ENCODE measurements at places on chromosomes 4 and X.

DNA sequence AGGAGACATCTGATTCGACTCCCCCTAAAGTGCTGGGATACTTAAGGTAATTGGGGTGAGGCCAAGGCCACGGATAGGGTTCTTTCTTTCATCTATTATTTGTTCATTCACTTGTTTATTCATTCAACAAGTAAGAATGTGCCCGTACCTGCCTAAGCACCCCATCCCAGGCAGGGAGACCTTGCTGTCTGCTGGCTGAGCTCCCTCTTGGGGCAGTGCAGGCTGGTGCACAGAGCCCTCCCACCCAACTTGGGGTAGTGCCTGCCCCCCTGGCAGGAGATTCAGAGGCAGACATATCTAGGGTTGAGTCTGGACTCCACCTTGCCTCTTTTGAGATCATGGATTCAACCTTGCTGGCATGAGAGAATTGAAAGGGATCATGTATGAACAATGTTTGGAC is 95.7 kb downstream of the DRD5 start:
- no peak for DNase-seq

DNA sequence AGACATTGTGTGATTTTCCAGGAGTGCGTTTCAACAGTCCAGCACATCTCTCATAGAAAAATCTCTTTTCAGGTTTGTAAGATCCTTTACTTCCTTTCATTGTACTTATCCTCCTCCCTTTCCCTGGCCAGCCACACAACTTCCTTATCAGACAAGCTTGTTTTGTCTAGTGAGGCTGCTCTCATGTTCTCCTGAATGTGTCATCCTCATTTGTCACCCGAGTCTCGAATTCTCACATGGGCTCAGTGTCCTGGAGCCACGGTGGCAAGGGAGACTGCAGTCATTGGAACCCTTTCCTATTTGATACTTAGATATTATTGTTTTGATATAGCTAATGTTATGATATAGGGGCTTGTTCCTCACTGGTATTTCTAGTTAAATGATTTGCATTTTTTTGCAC is 16.9 kb downstream of the SYNPO2 start:
- DNase-seq: no peak

DNA sequence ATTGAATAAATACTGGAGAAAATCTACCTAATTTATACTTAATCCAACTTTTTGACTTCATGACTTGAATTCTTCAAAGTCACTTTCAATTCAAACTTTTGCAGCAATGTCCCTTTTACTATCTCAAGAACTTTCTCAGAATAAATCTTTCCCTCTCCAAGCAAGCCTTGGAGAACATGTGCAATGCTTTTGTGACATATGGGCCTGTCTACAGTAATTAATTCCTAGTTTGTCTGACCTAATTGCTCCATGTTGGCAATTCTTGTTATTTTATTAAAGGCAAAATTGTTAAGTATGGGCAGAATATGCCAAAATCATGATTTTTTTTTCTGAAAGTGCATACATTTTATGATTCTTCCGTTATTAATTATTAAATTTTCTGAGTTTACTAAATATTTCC is 1115.3 kb downstream of the PDHA2 start:
- DNase-seq: no peak

DNA sequence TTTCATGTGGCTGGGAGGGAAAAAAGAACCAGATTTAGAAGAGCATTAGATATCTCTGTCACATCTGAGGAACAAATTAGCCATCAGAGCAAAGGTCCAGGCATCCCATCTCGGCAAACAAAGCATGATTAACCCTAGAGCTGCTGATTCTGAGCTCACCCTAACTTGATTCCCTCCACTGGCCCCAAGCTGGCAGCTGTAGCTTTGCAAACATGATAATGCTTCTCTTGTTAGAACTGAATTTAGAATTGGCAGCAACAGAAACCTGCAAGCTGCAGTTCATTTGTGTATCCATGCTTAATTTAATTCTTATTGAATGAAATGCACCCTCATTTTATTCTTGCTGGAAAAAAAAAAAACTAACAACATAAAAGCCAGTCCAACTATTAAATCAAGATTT is 289.2 kb downstream of the IL1RAPL1 start:
- DNase-seq: no peak

GRCh38 chrX:133913658-133914388 is 71.6 kb downstream of the GPC3 start:
- no peak for DNase-seq

DNA sequence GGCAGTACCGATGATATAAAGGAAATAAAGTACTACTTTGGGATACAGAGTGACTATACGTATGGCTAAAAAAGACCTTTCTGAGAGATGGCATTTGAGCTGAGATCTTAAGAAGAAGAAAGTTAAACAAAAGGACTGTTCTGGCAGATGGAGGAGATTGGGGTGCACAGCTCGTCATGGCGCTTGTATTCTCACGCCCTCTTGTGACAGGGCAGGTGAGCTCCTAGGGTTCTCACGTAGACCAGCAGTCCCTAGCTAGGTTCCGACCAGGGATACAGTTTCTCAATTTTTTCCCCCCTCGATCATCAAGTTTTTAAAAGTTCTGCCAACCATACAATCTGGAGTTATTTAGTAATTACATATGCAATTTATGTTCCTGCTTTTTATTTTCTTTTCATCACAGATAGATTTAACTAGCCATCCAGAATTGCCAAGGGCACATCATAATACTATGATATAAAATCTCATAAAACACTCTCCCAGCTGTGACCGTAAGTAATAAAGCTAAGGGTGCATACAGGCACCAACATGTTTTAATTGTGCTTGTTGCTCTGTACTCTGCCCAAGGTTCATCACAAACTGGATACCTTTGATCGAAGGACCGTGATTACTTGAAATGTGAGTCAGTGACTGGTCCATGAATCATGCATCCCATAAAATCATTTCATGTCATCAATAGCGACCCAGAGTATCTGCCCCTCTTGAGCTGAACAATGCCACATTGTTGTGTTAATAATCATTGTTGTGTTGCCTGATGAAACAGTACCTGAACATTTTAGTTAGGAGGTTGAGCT is 69.4 kb upstream of the ZNF518B start:
- DNase-seq: no peak

DNA sequence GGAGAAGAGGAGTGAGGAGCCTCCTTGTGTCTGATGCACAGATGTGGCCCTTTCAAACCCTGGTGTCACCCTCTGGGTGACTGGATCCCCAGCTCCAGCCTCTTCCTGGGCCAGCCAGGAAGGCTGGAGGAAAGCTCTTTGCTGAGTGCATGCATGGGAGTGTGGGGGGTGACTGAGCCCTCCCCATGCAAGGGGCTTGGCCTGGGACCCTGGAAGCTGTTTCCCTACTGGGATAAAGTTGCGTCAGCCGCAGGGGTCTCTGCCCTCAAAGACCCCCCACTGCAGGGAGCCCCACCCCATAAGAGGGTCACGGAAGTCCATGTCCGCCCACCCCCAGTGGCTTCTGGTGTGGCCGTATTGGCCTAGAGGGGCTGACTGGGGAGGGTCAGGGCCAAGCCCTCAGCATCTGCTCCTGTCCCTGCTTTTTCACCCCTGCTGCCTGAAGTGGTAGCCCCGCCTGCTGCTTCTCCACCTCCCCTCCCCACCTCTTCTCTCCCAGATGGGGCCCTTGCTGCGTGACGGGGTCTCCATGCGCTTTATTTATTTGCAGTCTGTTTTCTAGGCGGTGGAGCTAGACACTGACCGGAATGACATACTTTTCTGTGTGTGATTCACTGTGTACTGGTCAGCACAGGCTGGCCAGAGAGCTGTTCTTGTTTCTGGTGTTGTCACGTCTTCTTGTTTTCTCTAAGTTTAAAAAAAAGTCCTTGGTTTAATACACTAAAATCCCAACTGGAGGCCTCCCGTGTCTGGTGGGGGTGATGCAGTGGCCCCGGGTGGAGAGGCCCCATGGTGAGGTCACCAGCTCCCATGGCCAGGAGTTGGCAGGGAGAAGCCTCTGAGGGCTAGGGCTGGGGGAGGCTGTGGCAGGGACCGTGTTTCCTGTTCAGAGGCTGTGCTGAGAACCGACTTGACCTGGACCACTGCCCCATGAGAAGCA is 3.6 kb downstream of the SMIM10L2A start:
- DNase-seq: no peak

DNA sequence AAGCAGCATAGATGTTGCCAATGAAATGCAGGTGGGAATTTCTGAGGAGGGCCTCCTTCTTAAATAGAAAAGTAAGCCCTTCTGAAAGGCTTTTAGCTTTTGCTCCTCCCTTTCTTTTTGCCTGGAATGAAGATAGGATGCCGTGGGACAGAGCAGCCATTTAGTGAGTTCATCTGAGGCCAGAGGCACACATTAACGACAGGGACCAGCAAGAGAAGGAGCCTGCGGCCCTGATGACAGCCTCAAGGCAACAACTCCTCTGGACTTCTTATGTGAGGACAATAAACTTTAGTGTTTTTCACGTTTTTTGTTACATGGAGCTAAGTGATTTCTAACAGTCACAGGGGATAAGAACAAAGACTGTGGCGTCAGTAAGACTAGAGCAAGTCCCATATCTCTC is 1.1 kb upstream of the BDH2 start:
- no peak for DNase-seq

- no peak for DNase-seq
Observed at GRCh38 chr4:158808399-158808798, 39.6 kb downstream of the FNIP2 start.

- no peak for DNase-seq
Observed at GRCh38 chr4:15875663-15876460, 62.7 kb downstream of the FGFBP1 start.

DNA sequence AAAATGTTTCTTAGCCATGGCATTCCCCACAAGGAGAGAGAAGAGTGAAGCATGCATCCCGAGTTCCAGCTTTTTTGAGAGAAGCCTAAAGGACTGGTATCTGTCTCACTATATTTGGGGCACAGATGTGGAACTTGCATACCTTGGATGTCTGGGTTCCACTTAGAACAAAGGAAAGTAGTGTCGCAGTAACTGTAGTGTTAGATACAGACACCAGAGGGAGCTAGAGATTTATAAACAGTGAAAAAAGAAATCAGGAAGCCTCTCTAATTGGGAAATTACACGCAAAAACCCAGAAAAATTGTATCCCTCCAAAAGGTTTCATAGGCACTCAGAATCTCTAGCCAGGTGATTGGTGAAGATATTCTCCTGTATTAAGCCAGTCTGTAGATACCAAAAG is 34.4 kb downstream of the AGTR2 start:
- DNase-seq: no peak

GRCh38 chrX:15530318-15530717 is 29.7 kb downstream of the BMX start:
- no peak for DNase-seq

DNA sequence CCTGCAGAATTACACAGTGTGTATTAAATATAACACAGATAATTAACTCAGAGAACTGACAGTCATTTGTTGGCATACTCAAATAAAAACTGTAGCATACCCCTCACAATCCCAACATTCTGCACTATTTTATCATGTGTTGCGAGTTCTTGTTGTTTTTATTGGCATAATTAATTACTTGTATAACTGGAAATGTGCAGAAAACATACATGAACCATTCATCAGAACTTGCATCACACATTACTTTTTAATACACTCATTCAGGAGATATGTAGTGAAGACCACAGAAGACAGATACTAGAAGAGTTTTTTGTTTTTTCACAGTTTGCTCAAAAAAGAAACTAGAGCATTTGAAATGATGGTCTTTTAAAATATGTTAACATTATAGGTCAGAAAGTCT is 74.6 kb upstream of the NEIL3 start:
- no peak for DNase-seq

DNA sequence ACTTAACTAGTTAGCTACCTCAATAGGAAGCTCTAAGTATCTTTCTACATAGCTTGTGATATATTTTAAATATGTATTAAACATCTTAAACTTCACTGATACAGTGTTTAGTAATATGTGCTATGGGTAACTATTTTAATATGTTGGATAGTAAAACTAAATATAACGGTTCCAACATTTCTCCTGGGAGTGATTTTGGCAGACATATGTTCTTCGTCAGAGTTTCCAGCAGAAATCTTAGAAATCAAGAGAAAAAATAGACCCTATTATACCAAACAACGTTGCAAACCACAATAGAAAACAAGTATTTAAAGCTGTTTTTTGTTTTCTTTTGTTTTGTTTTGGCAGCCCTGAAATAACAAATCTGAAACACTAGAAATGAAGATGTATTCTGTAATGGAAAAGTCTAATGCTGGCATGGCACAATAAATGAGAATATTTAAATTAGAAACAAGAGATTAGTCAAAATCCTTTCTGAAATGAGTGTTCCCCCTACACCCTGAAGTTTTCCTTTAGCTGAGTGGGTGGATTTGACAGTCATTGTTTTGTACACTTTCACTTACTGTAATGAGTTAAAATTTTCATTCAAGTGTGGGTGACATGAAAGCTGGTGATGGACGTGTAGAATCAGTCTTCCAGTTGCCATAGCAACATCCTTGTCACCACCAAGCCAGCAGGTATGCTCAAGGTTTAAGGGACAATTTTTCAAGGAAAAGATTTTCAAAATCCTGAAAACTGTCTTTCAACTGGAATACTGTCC is 233.5 kb downstream of the SCFD2 start:
- DNase-seq: peak; percentile 26

GRCh38 chr4:185723631-185724260 is 88.2 kb downstream of the SORBS2 start:
- DNase-seq: no peak

DNA sequence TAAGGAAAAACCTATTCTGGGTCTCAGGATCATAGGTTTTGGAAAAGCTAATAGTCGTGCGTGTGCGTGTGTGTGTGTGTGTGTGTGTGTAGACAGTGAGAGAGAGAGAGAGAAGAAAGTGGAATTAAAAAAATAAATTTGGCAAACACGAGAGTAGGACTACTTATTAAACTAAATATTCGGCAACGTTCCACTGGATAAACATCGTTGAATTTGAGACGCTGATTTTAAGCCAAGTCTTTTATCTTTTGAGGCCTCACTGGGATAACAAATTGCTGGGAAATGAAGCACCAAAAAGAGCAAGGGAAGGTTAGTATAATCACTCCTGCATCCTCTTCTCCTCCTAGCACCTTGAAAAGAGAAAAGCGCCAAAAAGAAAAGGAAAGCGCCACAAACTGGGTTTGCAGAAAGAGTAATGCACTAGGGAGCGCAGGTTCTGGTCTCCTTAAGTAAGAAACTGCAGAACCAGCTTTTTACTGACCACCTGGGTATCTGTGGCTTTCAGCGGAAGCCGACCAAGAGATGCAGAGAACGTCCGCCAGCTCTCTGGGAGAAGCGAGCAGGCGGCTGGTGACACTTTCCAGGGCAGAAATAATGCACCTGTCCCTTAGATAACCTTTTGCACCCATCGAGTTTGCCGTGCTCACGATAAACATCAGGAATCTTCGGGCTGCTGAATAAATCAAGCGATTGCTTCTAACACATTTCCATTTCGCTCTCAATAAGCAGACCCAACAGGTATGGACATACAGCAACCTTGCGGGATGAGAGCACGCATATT is 3.4 kb downstream of the ATOH1 start:
- DNase-seq: no peak

GRCh38 chr4:140423106-140423505 is 4.3 kb downstream of the CLGN start:
- DNase-seq: no peak

DNA sequence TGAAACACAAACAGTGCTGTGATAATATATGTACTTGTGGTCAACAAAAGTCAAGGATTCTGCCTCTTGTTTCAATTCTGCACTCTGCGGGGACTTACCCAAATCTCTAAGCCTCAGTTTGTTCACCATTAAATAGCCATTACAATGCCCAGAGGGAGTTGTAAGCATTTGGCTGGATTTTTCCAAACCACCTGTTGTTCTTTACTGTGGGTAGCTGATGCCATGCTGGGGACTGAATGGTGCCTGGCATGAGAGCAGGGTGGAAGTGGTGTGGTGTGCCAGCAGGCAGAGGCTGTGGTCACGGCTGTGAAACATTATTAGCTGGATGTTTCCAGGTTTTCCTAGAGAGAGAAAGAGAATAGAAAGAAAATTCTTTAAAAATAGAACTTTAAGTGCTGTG is 60.7 kb upstream of the PAK3 start:
- no peak for DNase-seq

GRCh38 chr4:70437197-70437596 is 34.8 kb upstream of the MUC7 start:
- no peak for DNase-seq
